Neural progenitor cell (in vitro differentiated cells): ENCODE measurements at places on chromosomes 1 and 21.

DNA sequence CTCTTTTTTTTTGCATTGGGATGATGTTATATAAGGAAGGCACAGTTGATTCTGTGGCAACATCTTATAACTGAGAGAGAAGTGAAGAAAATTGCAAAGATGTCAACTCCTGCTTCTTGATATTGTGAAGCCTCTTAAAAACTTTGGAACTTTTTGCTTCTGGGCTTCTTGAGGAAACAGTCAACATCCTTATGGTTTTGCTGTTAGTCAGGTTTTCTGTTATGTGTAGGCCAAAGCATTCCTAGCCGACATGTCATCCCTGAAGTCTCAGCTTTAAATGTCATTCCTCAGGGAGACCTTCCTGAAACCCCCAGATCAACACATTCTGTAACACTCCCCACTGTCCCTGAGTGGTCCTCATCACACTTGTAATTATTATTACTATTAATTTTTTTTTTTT, 12.6 kb downstream of the FALEC start:
- DNase-seq, result no peak

- peak; percentile 32 for DNase-seq
These were observed 121.2 kb downstream of the HMGB4 start for GRCh38 chr1:33984906-33985565.

DNA sequence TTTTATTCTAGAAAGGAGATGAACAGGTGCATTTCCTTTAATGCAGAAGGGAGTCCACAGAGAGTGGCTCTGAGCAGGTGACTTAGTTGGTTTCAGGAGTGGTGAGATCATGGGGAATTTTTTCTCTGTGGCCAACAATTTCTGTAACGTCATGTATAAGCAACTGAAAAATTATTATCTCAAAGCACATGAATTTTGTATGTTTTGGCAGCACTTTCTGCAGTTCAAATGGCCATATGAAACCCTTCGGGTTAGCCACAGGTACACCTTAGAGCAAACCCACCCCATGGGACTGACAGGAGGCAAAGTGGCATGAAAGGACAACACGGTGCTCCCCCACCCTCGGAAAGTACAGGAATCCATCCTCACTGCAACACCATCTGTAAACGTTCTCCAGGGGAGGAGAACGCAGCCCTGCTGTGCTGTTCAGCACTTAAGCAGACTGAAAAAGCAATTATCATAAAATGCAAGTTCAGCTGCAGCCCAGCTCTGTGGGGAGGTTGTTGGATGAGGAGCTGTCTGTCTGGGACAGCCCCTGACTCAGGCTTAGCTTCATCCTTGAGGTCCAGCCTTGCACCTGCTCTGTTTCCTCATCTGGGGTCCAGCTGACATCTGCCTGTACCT, 55.8 kb upstream of the CLDN14 start:
- DNase-seq, result no peak

GRCh38 chr21:26171258-26172100, 909 bp upstream of the APP start:
- DNase-seq, result no peak

GRCh38 chr1:239429163-239429562, 42.8 kb downstream of the CHRM3 start:
- DNase-seq, result no peak

DNA sequence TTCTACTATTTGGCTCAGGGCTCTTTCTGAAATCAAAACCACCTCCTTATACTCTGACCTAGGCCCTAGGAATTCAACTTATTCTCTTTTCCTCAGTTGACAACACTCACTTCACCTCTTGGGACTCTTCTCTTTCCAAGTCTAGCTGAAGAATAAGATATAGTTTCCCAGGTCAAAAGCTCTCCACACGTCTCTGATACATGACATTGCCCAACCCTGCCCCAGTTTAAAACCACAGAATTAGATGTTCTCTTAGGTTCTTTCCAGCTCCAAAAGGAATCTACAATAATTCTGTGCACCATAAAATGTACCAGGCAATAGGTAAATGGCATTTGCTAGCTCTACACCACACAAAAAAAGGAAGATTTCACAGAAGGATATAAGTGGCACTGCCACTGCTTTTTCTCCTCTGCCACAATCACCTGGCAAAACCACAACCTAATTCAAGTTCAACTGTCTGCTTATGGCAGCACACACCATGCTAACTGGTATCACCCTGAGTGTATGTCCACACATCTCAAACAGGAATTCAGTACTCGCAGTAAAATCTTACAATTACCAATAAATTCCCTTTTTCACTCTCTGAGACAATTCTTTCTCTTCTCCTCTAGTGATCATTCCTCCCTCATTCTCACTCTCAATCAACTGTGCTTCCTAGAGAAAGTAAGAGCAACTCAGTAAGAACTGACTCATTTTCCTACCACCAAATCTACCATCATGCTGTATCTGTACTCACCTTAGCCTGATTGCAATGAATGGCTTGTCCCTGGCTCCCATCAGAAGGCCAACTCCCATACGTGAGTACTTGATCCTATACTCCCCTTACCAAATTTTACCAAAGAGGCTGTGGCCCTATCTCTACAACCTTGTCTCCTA, 27.3 kb downstream of the ZBTB8OS start:
- no peak for DNase-seq

GRCh38 chr1:151562661-151563060, 22.6 kb downstream of the TUFT1 start:
- DNase-seq, result no peak

DNA sequence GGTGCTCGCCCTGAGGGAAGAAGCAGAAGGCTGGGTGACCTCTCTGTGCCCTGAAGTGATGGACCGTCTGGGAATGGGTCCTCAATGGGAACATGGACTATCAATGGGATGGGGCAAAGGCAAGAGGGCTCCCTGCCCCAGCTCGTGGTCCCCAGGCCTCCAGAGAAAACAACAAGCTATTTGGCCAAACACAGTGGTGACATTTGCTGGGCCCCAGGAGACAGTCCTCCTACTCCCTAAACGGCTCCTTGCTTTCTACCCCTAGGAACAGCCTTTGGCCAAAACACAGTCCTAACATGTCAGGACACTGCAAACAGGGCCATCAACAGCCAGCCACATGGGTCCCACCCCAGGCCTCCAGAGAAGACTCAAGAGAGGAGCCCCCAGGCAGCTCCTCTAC, 102.8 kb downstream of the RAVER2 start:
- no peak for DNase-seq

DNA sequence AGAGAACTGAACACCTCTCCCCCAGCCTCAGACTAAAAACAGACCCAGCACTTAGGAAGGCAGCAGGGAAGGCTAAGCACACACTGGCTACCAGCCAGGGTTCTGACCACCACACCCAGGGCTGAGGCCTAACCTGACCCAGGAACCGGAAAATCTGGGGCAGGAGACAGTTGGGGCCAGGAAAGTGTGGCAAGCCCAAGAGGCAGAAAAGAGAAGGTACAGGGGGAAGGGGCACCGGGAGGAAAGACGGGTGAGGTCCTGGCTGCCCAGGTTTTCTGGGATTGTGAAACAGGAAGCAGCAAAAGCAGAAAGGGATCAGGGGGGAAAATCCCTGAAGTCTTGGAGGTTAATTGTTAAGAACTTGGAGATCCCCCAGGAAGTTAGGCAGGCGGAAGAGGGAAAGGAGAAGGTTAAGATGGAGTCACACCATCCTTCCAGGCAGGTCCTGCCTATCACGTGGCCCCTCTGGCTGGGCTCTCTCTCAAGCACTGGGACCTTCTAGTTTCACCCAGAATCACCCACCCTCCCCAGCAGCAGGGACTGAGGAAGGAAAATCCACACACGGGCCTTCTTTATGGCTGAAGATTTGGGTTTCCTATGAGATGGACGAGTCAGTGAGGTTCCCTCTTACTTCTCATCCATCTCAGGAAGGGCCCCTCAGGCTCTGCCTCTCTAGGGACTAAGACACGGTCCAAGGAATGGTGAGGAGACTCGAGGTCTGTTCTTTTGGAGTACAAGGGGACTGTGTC, 2.6 kb downstream of the HDGF start:
- no peak for DNase-seq

- no peak for DNase-seq
These were observed 33.3 kb upstream of the ERO1B start for GRCh38 chr1:236315092-236315491.

GRCh38 chr1:46820560-46821060, 21.8 kb downstream of the CYP4B1 start:
- no peak for DNase-seq

GRCh38 chr1:43898981-43899380, 34.6 kb upstream of the ARTN start:
- DNase-seq, result no peak

DNA sequence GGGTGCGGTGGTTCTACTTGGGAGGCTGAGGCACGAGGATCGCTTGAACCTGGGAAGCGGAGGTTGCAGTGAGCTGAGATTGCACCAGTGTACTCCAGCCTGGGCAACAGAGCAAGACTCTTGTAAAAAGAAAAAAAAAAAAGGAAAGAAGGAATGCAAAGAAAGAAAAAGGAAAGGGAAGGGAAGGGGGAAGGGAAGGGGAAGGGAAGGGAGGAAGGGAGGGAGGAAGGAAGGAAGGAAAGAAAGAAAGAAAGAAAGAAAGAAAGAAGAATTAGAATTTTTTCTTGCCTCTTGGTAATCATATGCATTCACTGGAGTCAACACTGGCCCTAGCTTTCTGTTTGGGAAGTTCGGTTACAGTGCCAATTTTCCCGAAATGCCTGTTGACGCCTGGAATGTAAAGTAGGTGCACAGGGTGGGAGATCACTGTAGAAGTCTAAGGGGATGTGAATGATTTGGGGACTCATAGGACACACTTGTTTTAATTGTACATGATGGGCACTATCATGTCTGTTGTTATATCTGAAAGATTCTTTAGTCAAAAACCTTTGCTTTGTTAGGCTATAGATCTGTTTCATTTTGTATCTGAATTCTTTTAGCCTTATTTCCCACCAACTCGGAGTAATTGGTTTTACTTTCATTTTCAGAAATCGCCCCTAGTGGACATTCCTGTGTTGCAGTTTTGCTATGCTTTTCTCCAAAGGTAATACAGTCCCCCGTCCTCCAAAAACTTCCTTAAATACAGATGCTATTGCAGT, 59.8 kb upstream of the MORC3 start:
- peak; percentile 37 for DNase-seq

GRCh38 chr1:160866695-160867260, 4.1 kb upstream of the CD244 start:
- DNase-seq, result no peak

DNA sequence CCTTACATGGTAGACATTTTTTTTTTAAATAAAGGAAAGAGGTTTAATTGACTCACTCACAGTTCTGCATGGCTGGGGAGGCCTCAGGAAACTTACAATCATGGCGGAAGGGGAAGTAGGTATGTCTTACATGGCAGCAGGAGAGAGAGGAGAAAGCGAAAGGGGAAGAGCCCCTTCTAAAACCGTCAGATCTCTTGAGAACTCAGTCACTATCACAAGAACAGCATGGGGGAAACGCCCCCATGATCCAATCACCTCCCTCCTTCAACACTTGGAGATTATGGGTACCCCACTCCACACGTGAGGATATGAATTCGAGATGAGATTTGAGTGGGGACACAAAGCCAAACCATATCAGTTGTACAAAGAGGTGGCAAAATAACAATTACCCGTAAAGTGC, 301.7 kb downstream of the GRIK1 start:
- no peak for DNase-seq

- DNase-seq, result no peak
These were observed 2.0 kb downstream of the SLC6A17 start for GRCh38 chr1:110152133-110152785.

GRCh38 chr1:2229037-2229864, 1.1 kb downstream of the SKI start:
- peak; percentile 78 for DNase-seq

DNA sequence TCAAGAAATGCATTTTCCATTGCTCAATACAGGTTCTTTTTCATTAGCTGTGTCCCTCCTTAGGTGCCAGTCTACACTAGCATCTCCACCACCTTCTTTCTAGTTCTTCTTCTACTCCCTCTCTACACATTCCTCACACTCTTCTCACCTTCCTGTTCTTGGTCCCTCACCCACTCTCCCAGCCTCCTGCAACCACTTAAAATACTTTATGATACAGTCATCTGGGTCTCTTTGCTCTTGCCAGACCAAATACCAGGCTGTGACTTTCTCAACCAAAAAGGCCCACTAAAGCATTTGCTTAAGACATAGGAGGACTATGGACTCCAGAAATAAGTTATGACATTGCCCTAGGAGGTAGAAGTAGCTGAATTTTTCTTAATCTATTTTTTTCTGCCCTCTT, 35.1 kb downstream of the PIGM start:
- no peak for DNase-seq

- DNase-seq, result peak; percentile 36
These were observed 314.4 kb upstream of the VAMP3 start for GRCh38 chr1:7456722-7457082.

GRCh38 chr1:27536767-27537166, 46.8 kb upstream of the WASF2 start:
- DNase-seq, result peak; percentile 79

DNA sequence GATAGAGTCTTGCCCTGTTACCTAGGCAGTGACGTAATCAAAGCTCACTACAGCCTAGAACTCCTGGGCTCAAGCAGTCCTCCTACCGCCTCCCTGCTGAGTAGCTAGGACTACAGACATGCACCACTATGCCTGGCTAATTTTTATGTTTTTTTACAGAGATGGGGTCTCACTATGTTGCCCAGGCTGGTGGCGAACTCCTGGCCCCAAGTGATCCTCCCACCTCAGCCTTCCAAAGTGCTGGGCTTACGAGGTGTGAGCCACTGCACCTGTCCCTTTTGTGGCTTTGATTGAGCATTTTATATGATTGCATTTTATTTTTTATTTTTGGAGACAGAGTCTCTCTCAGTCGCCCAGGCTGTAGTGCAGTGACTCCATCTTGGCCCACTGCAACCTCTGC, 25.8 kb downstream of the SDCCAG8 start:
- no peak for DNase-seq

DNA sequence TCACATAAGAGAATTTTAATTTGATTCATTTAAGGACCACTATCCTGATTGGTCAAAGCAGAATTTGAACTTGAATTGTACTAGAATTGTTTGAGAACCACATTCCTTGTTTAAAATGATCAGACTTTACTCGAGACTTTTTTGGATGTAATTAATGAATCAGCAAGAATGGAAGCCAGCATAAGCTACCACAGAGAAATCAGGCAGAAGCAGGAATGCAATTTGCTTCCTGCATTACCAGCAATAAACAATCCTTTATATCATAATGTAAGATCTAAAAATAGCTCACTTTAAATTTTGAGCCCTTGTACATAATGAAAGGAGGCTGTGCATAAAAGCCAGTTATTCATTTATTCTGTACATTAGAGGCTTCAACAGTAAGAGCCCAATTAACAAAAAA, 119.8 kb upstream of the BACE2 start:
- DNase-seq, result no peak

GRCh38 chr1:231187571-231187970, 25.7 kb downstream of the TRIM67 start:
- no peak for DNase-seq

- DNase-seq, result no peak
These were observed 65.6 kb upstream of the RRP15 start for GRCh38 chr1:218219460-218219859.

DNA sequence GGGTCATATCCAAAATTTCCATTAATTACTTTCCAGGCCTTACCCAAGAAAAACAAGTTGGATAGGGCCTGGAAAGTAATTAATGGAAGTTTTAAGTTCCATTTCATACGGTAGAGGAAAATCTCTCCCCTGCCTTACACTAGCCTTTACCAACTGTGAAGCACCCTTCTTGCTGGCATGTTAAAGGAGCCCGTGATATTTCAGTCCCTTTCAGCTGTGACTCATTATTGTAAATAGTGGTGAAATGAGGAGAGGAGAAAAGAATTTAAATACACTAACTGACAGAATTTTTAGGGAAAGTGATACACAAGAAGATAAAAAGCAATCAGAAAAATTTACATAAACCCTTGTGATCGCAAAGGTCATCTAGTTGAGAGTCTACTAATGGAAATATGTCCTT, 20.3 kb upstream of the KAZN start:
- no peak for DNase-seq
